T-helper 1 cell (primary cell): ENCODE measurements at places on chromosomes 11 and 22.

GRCh38 chr11:73225001-73225686 lies 7.1 kb downstream of the P2RY2 start:
- DNase-seq = no peak

DNA sequence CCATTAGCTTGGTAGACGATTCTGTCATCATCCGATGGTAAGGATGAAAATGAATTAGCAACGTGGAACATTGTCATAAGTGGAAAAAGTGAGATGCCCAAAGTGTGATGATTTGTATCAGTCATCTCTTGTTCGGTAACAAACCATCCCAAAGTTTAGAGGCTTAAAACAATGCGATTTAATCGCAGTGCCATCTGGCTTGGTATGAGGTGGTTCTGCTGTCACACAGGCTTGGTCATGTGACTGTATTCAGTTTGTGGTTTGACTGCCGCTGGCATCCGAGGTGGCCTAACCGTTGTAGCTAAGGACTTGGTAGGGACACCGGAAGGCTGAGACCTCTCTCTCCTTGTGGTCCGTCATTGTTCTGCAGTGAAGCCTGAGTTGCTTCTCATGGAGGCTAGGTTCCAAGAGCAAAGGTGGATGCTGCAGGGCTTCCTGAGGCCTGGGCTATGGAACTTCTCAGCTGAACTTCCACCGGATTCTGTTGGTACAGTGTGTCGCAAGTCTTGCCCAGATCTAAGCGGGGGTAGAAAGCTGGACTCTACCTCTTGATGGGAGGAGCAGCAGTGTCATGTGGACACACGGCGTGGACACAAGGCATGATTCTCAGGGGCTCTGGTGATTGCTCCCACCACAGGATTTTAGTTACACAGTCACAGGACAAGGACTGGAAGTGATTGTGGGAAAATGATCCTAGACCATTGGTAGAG lies 36.3 kb downstream of the BCR start:
- peak; percentile 26 for DNase-seq

- DNase-seq = no peak
These were observed 4.0 kb downstream of the CCDC88B start for GRCh38 chr11:64343767-64344559.

DNA sequence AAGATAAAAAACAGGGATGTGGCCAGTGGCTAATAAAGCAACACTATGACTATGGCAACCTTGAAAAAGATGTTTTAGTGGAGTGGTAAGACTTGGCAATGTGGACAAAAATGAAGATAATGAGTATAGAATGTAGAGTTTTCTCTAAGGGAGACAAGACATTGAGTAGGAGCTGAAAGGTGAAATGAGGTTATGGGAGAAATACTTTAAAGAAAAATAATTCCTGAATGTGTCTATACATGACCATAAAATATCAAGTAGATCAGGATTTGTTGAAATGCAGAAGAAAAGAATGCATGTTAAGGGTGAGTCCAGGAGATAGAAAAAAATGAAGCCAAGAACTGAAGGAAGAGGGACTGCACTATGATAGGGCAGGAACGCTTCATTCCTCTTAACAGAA lies 101.6 kb upstream of the CARD18 start:
- no peak for DNase-seq

DNA sequence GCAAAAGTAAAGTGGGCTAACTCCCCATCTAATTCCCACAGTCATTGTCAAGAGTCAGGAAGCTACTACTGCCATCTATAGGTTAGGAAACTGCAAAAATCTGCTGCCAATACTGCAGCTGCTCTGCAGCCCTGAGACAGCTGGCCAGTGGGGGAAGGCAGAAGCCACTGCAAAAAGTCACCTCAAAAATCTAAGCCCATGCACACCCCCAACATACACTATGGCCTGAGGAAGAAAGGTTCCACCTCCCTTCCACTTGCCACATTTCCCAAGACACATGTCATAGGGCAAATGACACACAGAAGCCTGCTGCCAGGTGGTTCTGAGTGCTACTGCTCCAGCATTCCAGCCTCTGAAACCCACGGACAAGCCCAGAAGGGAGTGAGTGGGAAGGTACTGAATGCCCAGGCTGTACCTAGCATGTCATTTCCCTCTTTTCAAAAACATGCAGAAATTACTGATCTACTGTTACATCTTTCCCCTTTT lies 36.9 kb downstream of the DGCR2 start:
- no peak for DNase-seq

- DNase-seq = no peak
These were observed 57.3 kb downstream of the BDNF start for GRCh38 chr11:27642954-27643353.

GRCh38 chr11:24348908-24349307 lies 147.9 kb upstream of the LUZP2 start:
- DNase-seq = no peak
